ENCODE measurements at places on chromosomes 13 and 19.

GRCh38 chr13:44347949-44348348 is 25.7 kb upstream of the SERP2 start:
- DNase-seq, result no peak

DNA sequence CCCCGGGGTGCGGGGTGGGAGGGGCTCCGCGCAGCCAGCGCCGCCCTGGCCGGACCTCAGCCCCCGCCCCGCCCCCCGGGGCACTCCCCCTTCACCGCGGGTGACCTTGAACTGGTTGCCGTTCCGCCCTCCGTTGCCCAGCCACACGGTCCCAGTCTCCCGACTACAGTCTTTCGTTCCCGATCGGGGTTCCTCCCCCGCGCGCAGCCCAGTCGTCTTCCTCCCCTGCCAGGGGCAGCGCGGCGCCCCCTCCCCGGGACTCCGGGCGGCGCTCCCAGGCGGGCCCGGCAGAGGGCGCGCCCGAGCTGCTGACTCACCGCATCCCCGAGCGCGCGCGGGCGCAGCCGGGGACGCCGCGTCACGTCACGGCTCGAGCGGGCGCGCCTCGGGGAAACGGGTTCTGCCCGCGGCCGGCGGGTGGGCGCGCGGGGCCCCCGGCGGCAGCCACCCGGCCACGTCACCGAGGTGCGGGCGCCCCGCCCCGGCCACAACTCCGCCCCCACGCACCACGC is 459 bp downstream of the MIDN start:
- DNase-seq, result peak; percentile 61

- DNase-seq, result no peak
Measured at GRCh38 chr19:13036366-13036976, 41.2 kb downstream of the NFIX start.

DNA sequence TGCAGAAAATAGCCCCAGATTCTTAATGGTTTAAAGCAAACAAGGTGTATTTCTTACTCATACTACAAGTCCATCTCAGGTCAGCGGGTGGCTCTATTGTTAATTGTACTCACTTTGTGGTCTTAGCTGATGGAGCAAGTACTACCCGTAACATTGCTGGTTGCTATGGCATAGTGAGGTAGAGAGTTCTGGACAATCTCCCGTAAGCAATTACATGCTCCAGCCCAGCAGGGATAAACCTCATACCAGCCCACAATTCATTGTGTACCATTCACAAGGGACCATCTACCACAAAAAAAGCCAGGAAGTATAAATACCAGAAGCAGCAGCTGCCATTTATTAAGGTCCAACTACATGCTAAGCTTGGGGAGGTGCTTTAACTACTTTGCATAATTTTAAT is 167.1 kb downstream of the PCDH9 start:
- DNase-seq, result no peak

DNA sequence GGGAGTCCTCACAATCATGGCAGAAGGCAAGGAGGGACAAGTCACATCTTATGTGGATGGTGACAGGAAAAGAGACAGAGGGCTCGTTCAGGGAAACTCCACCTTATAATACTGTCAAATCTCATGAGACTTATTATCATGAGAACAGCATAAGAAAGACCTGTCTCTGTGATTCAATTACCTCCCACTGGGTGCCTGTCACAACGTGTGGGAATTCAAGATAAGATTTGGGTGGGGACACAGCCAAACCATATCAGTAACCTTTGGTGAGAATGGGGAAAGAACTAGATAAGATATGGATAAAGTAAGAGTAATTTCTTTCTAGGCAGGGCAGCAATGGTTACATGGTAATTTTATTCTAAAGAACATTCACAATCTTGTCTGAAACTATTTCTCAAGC is 344.9 kb upstream of the KLF12 start:
- no peak for DNase-seq

DNA sequence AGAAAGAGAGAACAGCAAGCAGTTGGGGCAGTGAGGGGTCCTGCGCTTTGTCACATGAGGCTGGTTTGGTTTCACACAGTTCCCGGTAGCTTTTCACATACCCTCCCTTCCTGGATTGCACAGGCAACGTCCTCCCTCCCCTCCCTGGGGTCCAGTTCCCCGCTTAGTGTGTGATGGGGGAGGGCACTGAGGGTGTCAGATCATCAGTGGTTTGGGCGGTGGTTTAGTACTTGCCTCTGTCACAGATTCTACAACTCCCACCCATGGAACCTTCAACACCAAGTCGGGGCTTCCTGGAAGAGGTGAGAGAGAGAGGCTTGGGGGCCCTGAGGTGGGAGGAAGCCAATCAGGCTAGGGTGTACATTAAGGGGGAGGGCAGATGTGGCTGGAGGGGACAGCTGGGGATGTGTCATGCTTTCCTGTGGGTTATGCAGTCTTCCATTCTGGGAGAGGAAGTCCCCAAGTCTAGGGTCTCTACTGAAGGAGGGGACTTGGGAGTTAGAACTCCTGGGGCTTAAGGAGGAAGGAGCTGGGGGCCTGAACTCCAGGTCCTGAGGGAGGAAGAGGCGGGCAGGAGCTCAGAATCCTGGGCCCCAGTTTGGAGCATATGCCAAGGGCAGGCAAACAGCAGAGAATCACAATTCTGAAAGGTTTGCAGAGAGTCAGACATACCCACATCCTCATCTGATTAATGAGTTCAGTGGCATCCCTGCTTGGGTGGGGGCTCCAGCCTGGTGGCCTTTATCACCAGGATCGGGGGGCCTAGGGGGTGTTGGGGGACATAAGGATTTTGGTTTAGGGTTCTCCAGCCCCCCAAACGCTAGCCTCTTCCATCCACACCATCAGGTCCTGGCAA is at the start of gene NKG7:
TSS of gene NKG7 (minus strand) at position 6 of the 856 bp plus-strand sequence. CDS start 119 bp downstream, outside the sequence.
- DNase-seq, result peak; percentile 68
